Lung microvascular endothelial cell (primary cell): ENCODE measurements at places on chromosomes 7 and 10. TPM values are rescaled to one million over a fixed set of nuclear protein-coding genes. Genes with fewer than 3 reads are reported as not detected.

- DNase-seq, result no peak
Measured at GRCh38 chr7:136845899-136846465, 22.5 kb upstream of the CHRM2 start.

DNA sequence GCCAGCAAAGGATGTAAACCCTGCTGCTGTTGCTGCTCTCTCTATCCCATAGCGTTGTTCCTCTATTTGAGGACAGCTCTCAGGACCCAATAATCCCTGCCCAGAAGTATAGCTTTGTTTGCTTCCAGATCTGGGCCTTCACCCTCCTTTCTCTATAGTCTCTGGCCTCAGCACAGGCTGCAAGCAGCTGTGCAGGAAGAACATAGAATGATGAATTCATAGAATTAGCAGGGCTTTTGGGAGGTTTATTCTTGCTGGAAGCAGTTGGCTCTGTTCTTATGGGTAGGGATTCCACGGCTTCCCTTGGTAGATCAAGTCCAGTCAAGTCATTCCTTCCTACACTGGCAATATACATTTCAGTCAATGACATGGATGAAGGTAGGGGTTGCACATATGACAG lies 354.7 kb downstream of the HPSE2 start:
- no peak for DNase-seq

DNA sequence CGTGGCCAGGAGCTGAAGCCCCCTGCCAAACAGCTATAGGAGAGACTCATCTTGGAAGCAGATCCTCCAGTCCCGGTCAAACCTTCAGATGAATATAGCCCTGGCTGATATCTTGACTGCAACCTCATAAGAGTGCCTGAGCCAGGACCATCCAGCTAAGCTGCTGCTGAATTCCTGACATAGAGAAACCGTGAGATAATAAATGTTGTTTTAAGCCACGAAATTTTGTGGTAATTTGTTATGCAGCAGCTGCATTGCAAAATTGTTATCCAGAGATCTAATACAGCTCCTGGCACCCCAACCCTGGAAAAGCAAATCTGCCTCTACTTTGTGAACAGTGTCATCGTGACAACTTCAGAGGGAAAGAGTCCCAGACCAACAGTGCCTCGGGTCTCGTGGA lies 119.9 kb downstream of the CREB5 start:
- no peak for DNase-seq

DNA sequence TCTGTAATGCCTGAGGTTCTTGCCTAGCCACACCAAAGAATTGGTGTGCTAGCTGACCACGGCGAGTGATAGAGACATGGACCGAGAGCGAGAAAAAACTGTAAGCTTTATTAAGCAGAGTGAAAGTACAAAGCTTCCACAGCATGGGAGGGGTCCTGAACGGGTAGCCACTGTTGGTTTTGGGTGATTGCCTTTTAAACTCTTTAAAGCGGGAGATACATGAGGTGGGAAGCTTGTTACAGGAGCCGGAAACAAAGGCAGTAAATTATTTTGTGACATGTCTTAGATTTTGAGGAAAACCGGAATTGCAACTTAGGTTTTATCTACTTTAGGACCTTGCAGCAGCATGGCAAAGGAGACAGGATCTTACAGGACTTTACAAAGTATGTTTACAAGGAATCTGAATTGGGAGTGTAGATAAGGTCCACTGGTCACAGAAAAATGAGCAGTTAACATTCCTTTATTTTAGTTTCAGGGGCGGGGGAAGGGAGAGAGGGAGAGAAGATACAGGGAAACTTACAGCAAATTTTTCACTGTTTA lies 252.7 kb upstream of the MBL2 start:
- no peak for DNase-seq

GRCh38 chr10:35895331-35895730 lies 253.2 kb upstream of the FZD8 start:
- no peak for DNase-seq

GRCh38 chr7:155833651-155834050 lies 21.4 kb upstream of the SHH start:
- DNase-seq, result no peak

- DNase-seq, result no peak
Measured at GRCh38 chr7:147858421-147858820, 732.1 kb upstream of the C7orf33 start.

DNA sequence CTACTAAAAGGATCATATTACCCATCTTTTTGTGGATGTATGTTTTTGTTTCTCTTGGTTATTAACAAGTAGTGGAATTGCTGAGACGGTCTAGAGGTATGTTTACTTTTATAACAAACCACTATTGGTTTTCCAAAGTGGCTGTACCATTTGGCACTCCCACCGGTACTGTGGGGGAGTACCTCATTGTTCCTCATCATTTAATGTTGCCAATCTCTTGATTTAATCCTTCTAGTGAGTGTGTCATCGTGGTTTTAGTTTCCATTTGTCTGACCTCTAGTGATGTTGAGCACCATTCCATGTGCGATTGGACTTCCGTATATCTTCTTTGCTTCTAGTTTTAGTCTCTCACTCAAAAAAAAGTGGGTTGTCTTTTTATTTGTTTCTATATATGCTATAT lies 50.4 kb downstream of the RBM33 start:
- DNase-seq, result peak; percentile 54

GRCh38 chr10:57579926-57580325 lies 687.8 kb downstream of the IPMK start:
- DNase-seq, result no peak

GRCh38 chr10:121910673-121911420 lies 17.0 kb downstream of the ATE1 start:
- DNase-seq, result peak; percentile 18

DNA sequence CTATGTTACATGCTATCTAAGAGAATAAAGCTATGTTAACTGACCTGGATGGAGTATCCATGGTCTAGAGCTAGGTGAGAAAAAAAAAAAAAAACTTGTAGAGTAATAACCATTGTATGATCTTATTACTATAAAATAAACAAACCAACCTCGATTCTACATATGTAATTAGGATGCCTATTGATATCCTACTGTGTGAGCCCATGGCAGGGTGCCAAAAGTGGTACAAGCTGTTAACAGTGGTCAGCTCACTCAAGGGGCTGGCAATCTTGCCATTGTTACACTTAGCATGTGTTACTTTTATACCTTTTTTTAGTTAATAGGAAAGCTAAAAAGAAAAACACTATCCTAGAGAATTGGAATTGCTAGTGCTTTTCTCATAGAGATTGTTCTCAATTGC lies 13.5 kb upstream of the IL6 start:
- DNase-seq, result no peak

GRCh38 chr10:37707829-37708578 lies 149.4 kb downstream of the ZNF248 start:
- DNase-seq, result no peak

GRCh38 chr10:104255311-104255981 lies 754 bp downstream of the GSTO1 start:
- DNase-seq, result peak; percentile 96

GRCh38 chr10:70847659-70848360 lies 32.1 kb downstream of the SGPL1 start:
- no peak for DNase-seq

GRCh38 chr10:58173391-58173790 lies 94.3 kb downstream of the IPMK start:
- no peak for DNase-seq

DNA sequence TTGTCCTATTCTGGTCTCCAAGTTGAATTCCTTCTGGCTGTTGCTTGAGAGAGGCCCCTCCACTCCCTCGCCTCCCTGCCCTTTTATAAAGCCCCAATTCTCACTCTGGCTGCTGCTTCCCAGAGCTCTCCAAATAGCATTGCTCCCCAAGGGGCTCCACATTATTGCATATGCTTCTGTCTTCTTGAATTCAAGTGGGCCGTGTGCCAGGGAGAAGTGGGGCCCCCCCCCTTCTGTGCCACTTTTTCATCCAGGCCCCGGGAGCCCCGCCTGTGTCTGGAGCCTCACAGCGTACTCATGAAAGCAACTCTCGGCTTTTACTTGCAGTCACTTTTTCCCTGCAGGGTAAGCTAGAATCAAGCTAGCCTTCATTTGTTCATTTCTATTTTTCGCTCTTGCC lies 265.1 kb downstream of the CCSER2 start:
- DNase-seq, result no peak

GRCh38 chr10:48589266-48589665 lies 15.6 kb downstream of the ARHGAP22 start:
- peak; percentile 87 for DNase-seq

- DNase-seq, result peak; percentile 67
Measured at GRCh38 chr10:97574374-97575126, 2.0 kb downstream of the ANKRD2 start.

DNA sequence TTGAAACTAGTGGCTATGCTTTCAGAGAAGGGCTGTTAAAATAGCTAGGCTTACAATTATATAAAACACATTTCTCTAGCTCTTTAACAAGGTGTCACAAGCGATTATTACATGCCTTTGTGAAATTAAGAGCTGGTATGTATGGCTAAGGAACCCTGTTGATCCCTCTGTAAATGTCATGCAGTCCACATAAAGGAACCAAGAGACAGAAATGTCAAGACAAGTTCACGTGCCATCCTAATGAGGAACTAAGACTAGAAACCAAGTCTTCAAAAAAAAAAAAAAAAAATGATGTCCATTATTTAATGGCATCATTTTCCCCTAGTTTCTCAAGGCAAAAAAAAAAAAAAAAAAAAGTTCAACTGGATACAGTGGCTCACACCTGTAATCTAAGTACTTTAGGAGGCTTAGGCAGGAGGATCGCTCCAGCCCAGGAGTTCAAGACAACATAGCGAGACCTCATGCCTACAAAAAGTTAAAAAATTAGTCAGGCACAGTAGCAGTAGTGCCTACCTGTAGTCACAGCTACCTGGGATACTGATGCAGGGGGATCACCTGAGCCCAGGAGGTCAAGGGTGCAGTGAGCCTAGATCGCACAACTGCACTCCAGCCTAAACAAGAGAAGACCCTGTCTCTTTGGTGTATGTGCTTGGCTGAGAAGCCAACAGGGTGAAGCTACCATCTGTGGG lies 63.4 kb downstream of the SRPK2 start:
- DNase-seq, result no peak

DNA sequence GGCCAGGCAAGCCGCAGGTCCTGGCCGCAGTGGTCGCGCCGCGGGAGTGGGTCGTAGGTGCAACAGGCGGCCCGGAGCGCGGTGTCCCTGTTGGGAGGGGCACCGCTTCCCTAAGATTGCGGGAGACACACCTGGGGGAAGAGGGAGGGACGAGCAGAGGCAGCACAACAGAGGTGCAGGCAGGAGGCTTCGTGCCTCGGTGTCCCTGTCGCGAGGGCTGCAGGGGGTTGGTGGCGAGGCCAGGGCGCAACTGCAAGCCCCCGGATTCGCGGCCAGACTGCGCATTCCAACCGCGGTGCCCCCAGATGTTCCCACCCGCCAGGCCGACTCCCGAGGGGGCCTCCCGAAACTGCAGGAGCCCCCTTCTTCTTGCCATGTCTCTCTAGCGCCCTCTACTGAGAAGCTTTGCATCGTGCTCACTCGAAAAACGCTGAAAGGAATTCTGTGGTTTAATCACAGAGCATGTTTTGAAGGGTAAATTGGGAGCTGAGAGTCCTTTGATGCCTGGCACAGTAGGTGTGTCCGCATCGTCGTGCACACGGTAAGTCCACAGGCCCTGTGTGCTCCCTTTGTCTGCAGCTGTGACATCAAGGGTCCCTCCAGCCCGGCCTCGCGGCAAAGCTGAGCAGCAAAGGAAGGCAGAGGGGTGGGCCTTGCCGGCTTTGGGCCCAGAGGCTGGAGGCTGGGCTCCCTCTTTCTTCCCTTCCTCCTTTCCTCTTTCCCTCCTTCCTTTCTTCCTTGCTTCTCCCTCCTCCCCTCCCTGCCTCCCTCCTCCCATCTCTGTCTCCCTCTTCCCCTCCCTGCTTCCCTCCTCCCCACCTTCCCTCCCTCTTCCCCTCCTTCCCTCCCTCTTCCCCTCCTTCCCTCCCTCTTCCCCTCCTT lies 6.2 kb upstream of the MBL2 start:
- DNase-seq, result peak; percentile 30

DNA sequence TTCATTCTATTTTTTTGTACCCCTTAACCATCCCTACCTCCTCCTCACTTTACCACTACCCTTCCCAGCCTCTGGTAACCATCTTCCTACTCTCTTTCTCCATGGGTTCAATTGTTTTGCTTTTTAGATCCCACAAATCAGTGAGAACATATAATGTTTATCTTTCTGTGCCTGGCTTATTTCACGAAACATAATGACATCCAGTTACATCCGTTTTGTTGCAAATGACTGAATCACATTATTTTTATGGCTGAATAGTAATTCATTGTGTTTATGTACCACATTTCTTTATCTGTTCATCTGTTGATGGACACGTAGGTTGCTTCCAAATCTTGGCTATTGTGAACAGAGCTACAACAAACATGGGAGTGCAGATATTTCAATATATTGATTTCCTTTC lies 24.1 kb downstream of the ATRNL1 start:
- no peak for DNase-seq

- DNase-seq, result no peak
Measured at GRCh38 chr10:114902151-114902550, 35.8 kb upstream of the TRUB1 start.

DNA sequence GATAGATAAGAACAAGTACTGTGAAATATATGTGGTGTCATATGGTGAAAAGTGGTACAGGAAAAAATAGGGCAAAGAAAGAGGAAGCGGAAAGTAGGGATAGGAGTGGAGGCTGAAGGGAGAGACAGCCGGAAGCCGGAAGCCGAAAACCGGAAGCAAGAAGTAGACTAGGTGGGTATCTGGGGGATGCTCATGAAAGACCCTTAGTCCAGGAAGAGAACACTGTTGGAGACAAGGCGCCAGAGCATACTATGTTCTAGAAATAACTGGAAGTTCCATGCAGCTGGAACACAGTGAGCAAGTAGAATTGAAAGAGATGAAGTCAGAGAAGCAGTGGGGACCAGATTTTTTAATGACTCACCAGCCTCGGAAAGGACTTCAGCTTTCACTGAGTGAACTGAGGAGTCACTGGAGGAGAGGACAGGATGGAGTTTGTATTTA lies 22.5 kb downstream of the ST8SIA6 start:
- peak; percentile 44 for DNase-seq

GRCh38 chr10:131810036-131810804 lies 90.6 kb upstream of the PPP2R2D start:
- no peak for DNase-seq

DNA sequence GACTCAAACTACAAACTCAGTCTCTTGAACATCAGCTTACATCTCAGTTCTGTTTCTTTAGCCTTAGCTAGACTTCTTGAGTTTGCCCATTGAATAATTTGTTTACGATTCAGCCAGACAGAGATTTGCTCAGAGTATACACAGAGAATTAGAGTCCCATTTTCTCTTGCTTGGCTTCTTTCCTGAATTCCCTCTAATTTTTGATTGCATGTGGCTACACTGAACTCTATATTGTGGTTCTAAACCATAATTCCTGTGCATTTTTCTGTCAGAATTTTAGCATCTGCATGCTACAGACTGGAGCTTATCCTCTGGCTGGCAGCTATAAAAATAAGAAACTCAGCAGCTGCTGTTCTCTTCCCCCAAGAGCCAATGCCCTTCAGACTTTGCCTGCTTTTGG lies 354.9 kb downstream of the MDFIC start:
- DNase-seq, result no peak

AZGP1 gene
- not detected in 2 replicates for total RNA-seq

C10orf62 gene
- not detected in 2 replicates for total RNA-seq

LIPJ gene
- not detected in 2 replicates for total RNA-seq

GJD4 gene
- not detected in 2 replicates for total RNA-seq

LAMB4 gene
- 0.22 TPM in 1 of 2 replicates, not detected in the other for total RNA-seq

SPDYE2B gene
- total RNA-seq, result not detected in 2 replicates

FRMD4A gene
- total RNA-seq, result 9.7 and 19.0 TPM in 2 replicates

CXCL12 gene
- total RNA-seq, result 1.3 and 7.1 TPM in 2 replicates

PKD2L1 gene
- total RNA-seq, result not detected in 2 replicates

PKD1L1 gene
- 0.20 and 0.44 TPM in 2 replicates for total RNA-seq
